ENCODE measurements at places on chromosomes 2 and 18.

- peak; percentile 39 for DNase-seq
These were observed at the start of gene DSG2 for GRCh38 chr18:31497836-31498573. Gene DSG2 (plus strand): TSS chr18:31498177. CDS start chr18:31498252, 75 bp downstream.

DNA sequence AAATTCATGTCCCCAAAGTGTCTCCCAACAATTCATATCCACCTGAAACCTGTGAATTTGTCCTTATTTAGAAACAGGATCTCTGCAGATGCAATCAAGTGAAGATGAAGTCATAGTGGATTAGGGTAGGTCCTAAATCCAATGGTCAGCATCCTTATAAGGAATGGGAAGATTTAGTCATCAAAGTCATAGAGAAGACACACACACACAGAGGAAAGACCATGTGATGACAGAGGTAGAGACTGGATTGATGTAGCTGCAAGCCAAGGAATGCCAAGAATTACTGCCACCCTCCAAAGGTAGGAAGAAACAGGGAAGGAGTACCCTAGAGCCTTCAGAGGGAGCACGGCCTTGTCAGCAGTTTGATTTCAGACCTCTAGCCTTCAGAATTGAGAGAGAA lies 17.7 kb downstream of the ADD2 start:
- no peak for DNase-seq

DNA sequence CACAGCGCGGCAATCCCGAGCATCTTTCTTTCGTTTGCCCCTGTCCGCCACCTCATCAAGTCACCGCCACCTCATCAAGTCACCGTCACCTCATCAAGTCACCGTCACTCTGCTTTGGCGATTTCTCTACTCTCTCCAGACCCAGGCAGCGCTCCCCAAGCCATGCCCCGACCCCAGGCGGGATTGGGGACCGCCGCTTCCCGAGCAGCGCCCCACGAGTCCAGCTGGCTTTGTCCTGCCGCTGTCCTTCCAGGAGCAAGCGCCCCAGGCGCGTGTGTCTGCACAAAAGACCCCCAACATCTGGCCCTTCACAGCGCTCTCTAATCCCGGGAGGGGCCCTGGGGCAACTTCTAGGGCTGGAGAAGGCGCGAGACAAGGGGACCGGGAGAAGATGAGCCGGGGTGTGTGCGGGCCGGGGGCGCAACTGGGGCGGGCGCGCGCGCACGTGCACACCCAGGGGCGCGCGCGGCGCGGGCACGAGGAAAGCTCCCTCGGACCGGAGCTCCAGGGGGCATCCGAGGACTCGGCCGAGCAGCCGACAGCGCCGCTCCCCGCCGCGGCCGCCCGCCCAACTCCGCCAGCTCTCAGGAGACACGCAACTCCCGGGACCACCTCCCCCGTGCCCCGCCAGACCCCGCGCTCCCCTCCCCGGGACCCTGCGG lies 633 bp upstream of the RNF152 start:
- DNase-seq, result no peak

DNA sequence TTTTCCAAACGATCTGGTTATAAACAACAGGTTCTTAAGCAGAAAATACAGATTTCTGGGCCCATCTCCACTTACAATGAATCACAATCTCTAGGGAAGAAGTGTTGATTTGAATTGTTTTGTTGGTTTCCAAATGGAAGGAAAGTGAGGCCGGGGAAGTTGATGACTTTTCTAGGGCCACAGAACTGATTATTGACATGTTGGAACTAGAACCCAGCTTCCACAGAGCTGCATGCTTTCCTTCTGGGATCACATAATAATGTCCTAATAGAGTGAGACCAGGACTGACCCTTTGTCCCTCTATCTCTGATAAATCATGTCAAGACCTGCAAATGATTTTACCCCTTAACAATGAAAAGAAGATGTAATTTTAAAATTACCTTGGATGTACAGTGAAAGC lies 332.2 kb downstream of the OSR1 start:
- DNase-seq, result no peak

DNA sequence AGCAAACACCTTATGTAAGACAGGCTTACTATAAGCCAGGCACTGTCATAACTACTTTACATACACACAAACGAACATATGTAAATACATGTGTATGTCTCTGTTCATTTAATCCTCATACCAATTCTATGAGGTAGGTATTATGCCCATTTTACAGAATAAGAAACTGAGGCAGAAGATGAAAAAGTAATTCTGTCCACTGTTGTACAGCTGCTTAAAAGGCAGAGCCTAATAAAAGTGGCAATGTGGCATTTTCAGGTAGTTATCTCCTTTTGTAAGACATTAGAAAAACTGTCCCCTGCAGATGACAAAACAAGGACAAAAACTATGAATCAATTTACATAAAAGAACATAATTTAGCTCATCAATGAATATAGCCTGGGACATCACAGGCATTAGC lies 69.9 kb downstream of the PLEKHM3 start:
- no peak for DNase-seq

GRCh38 chr2:172836347-172836821 lies 100.7 kb downstream of the RAPGEF4 start:
- no peak for DNase-seq

GRCh38 chr2:168490015-168490874 lies 34.2 kb downstream of the CERS6 start:
- no peak for DNase-seq

- DNase-seq, result no peak
These were observed 291.8 kb upstream of the CHAC2 start for GRCh38 chr2:53475766-53476165.

GRCh38 chr18:77147418-77147852 lies 14.9 kb upstream of the MBP start:
- no peak for DNase-seq

DNA sequence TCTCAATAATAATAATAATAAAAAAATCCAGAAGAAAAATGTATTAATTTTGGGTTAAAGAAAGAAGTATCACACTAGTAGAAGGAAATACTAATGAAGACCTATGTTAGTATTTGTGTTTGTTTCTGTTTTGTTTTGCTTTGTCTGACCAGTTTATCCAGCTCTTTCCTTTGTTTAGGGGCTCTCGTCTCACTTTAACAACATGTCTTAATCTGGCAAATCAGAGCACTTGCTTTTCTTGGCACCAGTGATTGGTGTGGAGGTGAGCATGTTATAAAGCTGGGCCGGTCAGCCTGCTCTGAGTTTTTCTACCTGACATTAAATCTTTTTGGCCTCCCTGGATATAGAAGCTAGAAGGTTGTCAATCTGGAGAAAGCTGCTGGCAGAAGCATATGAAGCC lies 15.1 kb upstream of the MEX3C start:
- no peak for DNase-seq

- no peak for DNase-seq
These were observed 433.0 kb downstream of the ZEB2 start for GRCh38 chr2:144086965-144087364.

GRCh38 chr2:181682026-181682789 lies 1.9 kb upstream of the NEUROD1 start:
- DNase-seq, result no peak

DNA sequence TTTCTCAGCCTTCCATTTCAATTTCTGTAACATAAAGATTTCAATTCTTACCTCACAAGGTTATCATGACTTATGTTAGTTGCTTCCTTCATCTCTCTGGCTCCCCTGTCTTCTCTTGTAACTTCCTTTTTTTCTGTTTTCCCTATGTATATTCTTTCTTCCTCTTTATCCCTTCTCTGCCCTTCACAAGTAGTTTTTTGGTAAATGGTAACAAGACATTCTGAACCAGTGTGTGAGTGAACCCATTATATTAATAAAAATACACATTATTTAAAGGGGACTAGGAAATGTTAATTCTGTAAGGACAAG lies 8.4 kb downstream of the ACSL3 start:
- no peak for DNase-seq

- no peak for DNase-seq
These were observed 692.9 kb upstream of the HS6ST1 start for GRCh38 chr2:129011466-129012061.

DNA sequence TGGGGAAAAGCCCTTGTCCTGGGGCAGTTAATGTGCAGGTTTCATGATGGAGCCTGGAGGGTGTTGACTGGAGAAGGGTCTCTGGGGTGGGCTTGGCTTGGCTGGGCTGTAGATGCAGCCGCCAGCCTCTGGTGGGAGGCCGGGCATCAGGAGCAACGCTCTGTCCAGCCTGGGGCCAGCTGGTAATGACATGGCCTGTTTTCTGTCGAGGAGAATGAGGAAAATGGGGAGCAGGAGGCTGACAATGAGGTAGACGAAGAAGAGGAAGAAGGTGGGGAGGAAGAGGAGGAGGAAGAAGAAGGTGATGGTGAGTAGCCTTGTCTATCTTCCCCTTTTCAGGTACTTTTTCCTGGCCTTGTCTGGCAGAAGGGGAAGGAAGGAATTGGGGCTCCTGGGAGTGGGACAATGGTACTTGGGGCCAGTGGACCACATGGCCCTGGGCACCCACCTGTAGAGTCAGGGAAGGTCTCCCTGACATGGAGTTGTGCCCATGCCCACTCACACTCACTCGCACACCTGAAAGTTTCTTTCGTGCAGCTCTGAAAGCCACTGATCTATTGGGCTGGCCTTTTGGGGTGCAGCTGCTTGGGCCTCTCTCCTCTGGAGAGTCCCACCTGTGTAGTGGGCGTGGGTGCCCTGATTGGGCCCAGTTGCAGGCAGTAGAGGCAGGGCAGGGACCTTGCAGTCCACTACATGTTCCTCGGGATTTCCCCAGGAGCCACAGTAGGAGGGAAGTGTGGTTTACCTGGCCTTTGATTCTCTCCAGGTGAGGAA lies 3.5 kb downstream of the PTMA start:
- DNase-seq, result no peak

GRCh38 chr18:37546272-37546537 lies 19.4 kb downstream of the CELF4 start:
- DNase-seq, result no peak

DNA sequence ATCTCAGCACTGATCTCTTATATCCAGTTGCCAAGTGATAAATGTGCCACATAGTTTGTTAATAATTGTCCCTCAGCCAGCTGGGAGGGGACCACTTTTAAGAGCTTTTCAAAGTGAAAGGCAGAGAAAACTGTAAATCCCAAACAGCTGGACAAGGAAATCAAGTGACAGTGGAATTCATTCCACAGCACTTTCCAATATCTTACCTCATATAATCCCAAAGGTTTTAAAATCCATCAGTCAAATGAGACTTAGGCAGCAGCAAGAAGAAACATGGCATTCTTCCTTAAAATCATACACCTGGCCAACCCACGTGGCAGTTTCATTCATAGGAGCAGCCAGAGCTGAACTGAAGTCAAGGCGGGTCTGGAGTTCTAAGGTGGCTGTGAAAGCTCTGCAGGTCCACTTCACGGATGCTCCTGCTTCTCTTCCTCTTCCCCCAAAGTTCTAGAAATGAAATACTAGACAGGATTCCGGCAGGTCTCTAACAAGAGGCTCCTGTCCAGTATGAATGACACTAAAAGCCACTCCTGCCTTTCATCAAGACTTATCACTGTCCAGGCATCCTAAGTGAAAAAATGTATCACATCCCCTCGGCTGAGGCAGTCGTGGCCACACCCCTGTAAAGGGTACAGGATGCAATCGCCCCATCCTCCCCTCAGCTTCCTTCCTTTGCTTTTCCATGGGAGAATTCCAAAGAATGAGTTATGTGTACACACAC lies 190.4 kb upstream of the STK17B start:
- DNase-seq, result no peak

GRCh38 chr18:8937160-8938094 lies 165.1 kb upstream of the NDUFV2 start:
- no peak for DNase-seq

GRCh38 chr18:63981719-63982118 lies 11.8 kb downstream of the SERPINB8 start:
- DNase-seq, result no peak

DNA sequence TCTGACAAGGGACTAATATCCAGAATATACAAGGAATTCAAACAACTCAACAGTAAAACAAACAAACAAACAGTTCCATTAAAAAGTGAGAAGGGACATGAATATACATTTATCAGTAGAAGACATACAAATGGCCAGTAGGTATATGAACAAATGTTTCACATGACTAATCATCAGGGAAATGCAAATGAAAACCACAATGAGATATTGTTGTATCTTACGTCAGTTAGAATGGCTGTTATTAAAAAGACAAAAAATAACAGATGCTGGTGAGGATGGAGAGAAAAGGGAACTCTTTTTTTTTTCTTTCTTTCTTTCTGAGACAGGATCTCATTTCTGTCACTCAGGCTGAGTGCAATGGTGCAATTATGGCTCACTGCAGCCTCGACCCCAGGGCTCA lies 175.5 kb downstream of the CAMKMT start:
- no peak for DNase-seq

GRCh38 chr2:9174771-9175437 lies 31.7 kb upstream of the ASAP2 start:
- peak; percentile 3 for DNase-seq

DNA sequence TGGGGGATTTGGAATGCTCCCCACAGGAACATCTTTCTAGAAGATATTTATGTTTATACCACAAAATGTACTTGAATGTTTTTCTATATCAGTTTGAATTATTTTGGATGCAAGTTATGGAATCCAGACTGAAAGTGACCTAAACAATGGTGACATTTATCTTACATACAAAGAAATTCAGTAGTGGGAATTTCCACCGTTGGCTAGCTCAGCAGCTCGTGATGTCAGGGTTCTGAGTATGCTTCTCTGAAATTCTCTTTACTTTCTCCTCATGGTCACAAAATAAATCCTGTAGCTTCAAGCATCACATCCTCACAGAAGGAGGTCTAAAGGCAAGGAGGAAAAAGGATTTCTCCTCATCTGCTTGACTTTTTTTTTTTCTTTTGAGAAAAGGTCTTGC lies 105.3 kb downstream of the AKAIN1 start:
- no peak for DNase-seq

GRCh38 chr2:161592713-161593112 lies 31.5 kb upstream of the SLC4A10 start:
- DNase-seq, result no peak

GRCh38 chr2:160220026-160220425 lies 20.0 kb upstream of the ITGB6 start:
- no peak for DNase-seq

DNA sequence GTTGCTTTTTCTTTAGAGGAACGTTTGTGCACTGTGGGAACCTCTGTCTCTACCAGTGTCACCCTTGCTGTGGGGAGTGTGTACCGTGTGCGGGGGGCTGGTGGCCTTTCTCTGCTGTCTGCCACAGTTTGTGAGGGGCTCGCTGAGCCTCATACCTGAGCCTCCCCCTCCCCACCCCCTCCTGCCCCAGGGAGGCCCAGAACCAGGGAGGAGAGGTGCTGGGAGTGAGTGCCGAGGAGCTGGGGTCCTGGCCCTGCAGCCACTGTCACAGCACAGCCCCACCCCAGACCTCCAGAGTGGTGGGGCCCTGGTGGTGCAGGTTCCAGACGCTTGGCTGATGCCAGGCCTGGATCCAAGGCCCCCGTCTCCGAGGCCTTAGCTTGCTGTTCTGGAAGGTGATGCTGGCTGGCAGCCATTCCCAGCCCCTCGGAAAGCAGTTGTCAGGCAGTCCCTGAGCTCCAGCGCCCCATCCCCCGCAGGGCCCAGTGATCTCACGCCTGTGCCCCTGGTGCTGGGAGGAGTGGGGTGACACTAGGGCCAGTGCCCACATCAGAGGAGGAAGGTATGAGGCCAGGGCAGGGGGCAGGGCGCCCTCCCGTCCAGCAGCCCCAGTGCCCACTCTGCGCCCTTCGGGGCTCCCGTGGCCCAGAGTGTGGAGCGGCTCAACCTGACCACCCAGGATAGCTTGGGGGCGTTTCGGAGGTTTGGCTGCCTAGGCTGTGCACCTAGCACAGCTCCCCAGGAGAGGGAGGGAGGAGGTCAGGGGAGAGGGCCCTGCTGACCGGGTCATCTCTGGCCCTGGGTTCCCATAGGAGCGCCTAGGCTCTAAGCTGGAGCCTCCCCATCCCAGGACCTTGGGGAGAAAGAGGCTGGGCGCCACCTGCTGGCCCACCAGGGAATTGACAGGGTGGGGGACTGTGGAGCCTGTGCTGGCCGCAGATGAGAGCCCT lies 53.0 kb upstream of the ALPP start:
- no peak for DNase-seq
